Body of pancreas (tissue), 4 donors: ENCODE measurements at places on chromosomes 5 and 9.

GRCh38 chr5:132238169-132238744, 10.6 kb upstream of the P4HA2 start:
- peak; percentile 82 for DNase-seq
- peaks cover 6% of the 10 kb centered on the region for H3K4me1 ChIP-seq
- H3K27me3 ChIP-seq: no peaks in the 10 kb centered on the region

GRCh38 chr9:136051837-136052471, 43.1 kb downstream of the NACC2 start:
- peak; percentile 84 for DNase-seq
- H3K4me3 ChIP-seq: peak overlapping the region; percentile 2
- no peaks in the 10 kb centered on the region for H3K27me3 ChIP-seq
- H3K36me3 ChIP-seq: no peaks in the 10 kb centered on the region

DNA sequence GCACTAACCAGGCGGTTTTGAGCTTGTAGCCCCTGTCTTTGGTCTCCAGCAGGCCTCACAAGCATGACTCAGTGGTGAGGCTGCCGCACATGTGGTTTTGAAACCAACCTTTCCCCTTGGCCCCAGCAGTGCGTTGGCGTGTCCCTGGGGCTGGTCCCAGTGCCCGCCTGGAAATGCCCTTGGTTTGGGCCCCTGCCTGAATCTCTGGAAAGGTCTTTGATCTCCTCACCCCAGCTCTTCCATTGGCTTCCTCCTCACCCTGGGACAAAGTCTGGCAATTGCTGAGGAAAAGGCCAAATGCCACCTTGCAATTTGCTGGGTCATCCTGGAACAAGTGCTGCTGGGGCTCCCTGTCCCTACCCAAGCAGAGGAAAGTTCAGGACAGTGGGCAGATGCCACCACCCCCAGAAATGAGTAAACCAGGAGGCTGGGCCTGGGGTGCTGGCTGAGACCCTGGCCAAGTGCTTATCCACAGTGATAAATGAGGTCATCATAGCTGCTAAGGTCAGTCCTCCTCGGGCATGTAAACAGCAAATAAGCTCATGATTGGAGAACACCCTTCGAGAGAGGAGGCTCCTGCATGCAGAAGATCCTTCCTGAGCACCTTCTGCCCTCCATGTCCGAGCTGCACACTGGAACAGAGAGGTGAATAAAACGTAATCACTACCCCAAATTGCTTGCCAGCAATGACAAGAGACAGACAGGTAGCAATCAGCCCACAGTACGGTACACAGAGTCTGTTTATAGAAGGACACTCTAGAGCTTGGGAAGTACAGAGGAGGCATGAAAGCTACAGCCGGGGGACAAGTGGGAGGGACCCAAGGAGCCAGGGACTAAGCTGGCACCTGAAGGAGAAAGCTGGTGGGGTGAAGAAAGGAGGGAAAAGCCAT, 98.9 kb upstream of the CPEB4 start:
- no peak overlapping the region for H3K4me3 ChIP-seq
- H3K27me3 ChIP-seq: no peaks in the 10 kb centered on the region
- H3K27ac ChIP-seq: no peak overlapping the region
- H3K36me3 ChIP-seq: no peaks in the 10 kb centered on the region
- no peaks in the 10 kb centered on the region for H3K4me1 ChIP-seq

GRCh38 chr5:9861666-9862256, 231.6 kb upstream of the TAS2R1 start:
- DNase-seq: no peak
- H3K36me3 ChIP-seq: no peaks in the 10 kb centered on the region
- peaks cover 8% of the 10 kb centered on the region for H3K4me1 ChIP-seq
- H3K27me3 ChIP-seq: no peaks in the 10 kb centered on the region
- H3K27ac ChIP-seq: no peak overlapping the region

DNA sequence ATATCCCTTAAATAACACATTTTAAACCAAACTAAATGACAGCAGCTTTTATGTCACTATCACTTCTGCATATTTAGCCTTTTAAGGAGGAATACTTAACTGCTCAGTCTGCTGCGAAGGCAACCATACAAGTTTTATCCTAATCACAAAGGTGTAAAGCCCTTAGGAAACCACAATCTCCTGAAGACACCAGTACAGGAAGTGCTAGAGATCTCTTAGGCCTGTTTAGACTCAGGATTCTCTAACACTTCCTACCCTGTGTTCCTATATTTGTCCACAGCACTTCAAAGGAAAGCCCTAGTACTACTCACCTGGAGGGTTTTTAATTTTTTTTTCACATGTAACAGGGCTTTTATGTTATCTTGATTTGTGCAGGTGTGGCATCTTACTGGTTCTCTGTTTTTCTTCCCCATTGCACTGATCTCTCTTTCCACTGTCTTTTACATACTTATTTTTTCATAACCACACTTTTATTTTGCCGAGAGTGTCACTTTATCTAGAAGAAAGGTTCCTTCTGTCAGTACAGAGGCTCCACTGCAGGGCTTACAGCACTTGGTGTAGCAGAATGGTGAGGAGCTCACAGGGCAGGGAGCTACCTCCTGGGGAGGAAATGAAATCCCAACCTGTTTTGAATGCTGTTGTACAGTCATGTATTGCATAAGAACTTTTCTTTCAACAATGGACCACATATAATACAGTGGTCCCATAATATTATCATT, 1060.6 kb upstream of the ACO1 start:
- no peaks in the 10 kb centered on the region for H3K4me1 ChIP-seq
- H3K27ac ChIP-seq: no peak overlapping the region
- H3K4me3 ChIP-seq: no peak overlapping the region
- H3K27me3 ChIP-seq: no peaks in the 10 kb centered on the region

GRCh38 chr5:168649306-168649705, 70.1 kb upstream of the PANK3 start:
- no peaks in the 10 kb centered on the region for H3K4me1 ChIP-seq
- no peaks in the 10 kb centered on the region for H3K36me3 ChIP-seq
- no peak overlapping the region for H3K27ac ChIP-seq
- no peak overlapping the region for H3K4me3 ChIP-seq
- no peak for DNase-seq
